Metanephros (tissue), 2 donors: ENCODE measurements at places on chromosomes 11 and 22. TPM values are rescaled to one million over a fixed set of nuclear protein-coding genes. Genes with fewer than 3 reads are reported as not detected.

Gene B4GALNT4
- 53.1 TPM for total RNA-seq

Gene MPPED2
- total RNA-seq, result 28.1 TPM

Gene GGTLC2
- total RNA-seq, result 0.29 TPM

Gene NOX4
- 42.1 TPM for total RNA-seq

Gene NTM
- 48.6 TPM for total RNA-seq

Gene OR52E8
- not detected for total RNA-seq
